ENCODE measurements at places on chromosomes 4 and X. TPM values are rescaled to one million over a fixed set of nuclear protein-coding genes. Genes with fewer than 3 reads are reported as not detected.

DNA sequence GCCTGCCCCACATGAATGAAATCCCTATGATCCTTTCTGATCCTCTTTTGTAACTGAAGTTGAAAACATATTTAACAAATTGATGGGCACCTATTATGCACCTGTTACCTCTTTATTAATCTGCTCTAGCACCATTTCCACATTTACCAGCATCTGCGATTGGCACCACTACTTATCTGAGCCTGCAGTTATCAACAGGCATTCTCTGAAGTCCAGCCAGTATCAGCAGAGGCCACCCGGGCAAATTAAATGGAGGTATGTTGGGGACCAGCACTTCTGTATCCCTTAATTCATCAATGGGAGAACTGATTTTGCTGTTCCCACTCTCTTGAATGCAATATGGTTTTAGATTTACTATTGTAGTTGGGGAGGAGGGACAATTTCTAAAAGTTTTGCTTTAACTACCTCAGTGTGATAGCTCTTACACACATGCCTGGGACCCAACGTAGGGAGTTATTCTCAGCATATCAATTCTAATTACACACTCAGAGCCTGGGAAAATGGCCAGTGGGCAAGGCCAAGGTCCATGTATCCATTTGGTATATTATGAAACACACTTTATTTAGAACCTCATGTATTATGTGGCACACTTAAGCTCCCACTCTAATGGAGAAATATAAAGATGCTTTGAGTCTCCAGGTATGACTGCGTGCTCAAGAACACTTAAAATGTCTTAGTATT, 1927.1 kb upstream of the PCDH7 start:
- DNase-seq: no peak

The IL2 gene
- not detected for total RNA-seq

DNA sequence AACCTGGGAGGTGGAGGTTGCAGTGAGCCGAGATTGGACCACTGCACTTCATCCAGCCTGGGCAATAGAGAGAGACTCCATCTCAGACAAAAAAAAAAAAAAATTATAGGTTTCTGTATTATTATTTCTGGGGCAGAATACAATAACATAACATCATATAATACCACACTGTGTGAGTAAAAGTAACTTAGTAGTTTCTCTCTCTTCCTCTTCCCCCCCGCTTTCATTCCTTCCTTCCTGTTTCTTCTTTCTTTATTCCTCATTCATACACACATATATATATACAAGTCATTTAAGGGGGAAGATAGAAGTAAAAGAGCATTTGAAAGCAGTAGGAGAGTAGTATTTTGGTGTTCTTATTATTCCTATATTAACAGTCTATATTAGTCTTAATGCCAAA, 55.9 kb upstream of the FHDC1 start:
- no peak for DNase-seq

GRCh38 chr4:169044714-169045447, 34.8 kb upstream of the CBR4 start:
- DNase-seq: no peak

DNA sequence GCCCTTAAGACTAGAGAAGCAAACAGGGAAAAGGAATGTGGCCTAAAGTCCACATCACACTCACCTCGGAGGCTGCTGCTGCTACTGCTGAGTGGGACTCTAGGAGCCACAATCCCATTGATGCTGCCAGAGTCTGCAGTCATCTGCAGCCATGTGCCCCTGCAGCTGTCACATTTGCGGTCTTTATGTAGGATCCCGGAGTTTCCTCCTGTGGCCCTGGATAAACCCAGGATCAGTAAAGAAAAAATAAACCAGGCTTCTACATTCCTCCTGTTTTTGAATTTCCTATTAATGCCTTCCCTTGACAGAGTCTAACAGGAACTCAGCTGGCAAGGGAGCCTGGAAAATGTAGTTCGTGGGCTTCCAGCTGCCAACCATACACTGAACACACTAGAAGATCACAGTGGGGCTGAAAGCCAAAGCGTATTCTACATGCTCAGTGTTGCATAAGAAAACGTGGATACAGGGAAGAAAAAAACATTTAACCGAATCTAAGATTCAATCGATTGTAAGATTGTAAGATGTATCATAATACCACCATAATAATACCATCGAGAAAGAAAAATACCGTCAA, 10.3 kb upstream of the PHEX start:
- no peak for DNase-seq

- no peak for DNase-seq
These were observed 25.6 kb upstream of the SPP1 start for GRCh38 chr4:87949961-87950360.

The TKTL2 gene
- not detected for total RNA-seq

The KIAA1210 gene
- total RNA-seq: not detected

GRCh38 chrX:2782778-2783177, 30.9 kb downstream of the XG start:
- no peak for DNase-seq

DNA sequence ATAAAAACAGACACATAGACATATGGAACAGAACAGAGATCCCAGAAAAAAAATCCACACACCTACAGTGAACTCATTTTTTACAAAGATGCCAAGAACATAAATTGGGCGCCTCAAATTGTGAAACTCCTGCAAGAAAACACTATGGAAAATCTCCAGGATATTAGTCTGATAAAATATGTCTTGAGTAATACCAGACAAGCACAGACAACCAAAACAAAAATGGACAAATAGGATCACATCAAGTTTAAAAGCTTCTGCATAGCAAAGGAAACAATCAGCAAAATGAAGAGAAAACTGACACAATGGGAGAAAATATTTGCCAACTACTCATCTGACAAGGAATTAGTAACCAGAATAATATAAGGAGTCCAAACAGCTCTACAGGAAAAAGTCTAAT, 337.3 kb upstream of the DIPK2B start:
- no peak for DNase-seq

GRCh38 chr4:47852136-47852535, 14.3 kb upstream of the CORIN start:
- no peak for DNase-seq

- DNase-seq: no peak
These were observed 38.0 kb upstream of the HELT start for GRCh38 chr4:184980261-184980660.

All from tibial nerve (tissue), 4 donors.